Bronchial smooth muscle cell (primary cell): ENCODE measurements at places on chromosomes 5 and 9. TPM values are rescaled to one million over a fixed set of nuclear protein-coding genes. Genes with fewer than 3 reads are reported as not detected.

Gene PAIP1
- 29.0 and 44.8 TPM in 2 replicates for total RNA-seq

Gene TTC23L
- 0.16 and 0.52 TPM in 2 replicates for total RNA-seq

Gene ANGPTL2
- 55.8 and 75.3 TPM in 2 replicates for total RNA-seq

Gene RNF208
- 0.09 and 0.16 TPM in 2 replicates for total RNA-seq

Gene UBLCP1
- total RNA-seq, result 4.9 and 11.2 TPM in 2 replicates

Gene C9orf153
- total RNA-seq, result 0.09 and 0.32 TPM in 2 replicates

Gene SERF1B
- 7.6 and 14.7 TPM in 2 replicates for total RNA-seq

Gene MTMR12
- total RNA-seq, result 9.6 and 10.9 TPM in 2 replicates

Gene BARX1
- not detected in 2 replicates for total RNA-seq

Gene FSD1L
- total RNA-seq, result 3.6 and 4.6 TPM in 2 replicates

Gene IL33
- 79.0 and 83.6 TPM in 2 replicates for total RNA-seq

Gene PCDHB9
- 0.16 and 0.69 TPM in 2 replicates for total RNA-seq

Gene CBY3
- total RNA-seq, result 0.16 TPM in 1 of 2 replicates, not detected in the other

Gene RASGEF1C
- total RNA-seq, result not detected in 2 replicates

Gene PDZD2
- total RNA-seq, result 0.09 and 0.16 TPM in 2 replicates

Gene PCDHB5
- total RNA-seq, result 0.32 and 3.3 TPM in 2 replicates

Gene GZMA
- total RNA-seq, result not detected in 2 replicates

Gene EQTN
- not detected in 2 replicates for total RNA-seq

Gene F12
- total RNA-seq, result 0.34 and 0.63 TPM in 2 replicates

Gene DIRAS2
- total RNA-seq, result under 0.01 and 0.09 TPM in 2 replicates

Gene TYRP1
- total RNA-seq, result not detected in 2 replicates

Gene LCP2
- total RNA-seq, result not detected in 2 replicates

Gene NACC2
- total RNA-seq, result 11.5 and 12.9 TPM in 2 replicates

Gene PCDHGC4
- total RNA-seq, result 3.2 and 3.3 TPM in 2 replicates

Gene SEMA5A
- 6.1 and 9.9 TPM in 2 replicates for total RNA-seq

Gene DYNC2I2
- total RNA-seq, result 27.0 and 31.7 TPM in 2 replicates

Gene PTGER4
- 5.0 and 5.2 TPM in 2 replicates for total RNA-seq

Gene ADCY2
- total RNA-seq, result under 0.01 TPM in 1 of 2 replicates, not detected in the other

Gene GPR150
- total RNA-seq, result under 0.01 and 0.32 TPM in 2 replicates

Gene TMEM203
- 26.8 and 30.9 TPM in 2 replicates for total RNA-seq

Gene OSMR
- 20.1 and 36.3 TPM in 2 replicates for total RNA-seq

Gene GGTA1
- under 0.01 TPM in 1 of 2 replicates, not detected in the other for total RNA-seq

Gene SCGB3A2
- not detected in 2 replicates for total RNA-seq

Gene CAPSL
- not detected in 2 replicates for total RNA-seq

Gene SLC38A9
- 31.1 and 31.6 TPM in 2 replicates for total RNA-seq

Gene PCDHGB3
- total RNA-seq, result 5.1 and 5.4 TPM in 2 replicates

Gene DDX4
- total RNA-seq, result not detected in 2 replicates

Gene GLE1
- total RNA-seq, result 17.5 and 19.4 TPM in 2 replicates

Gene THBS4
- 1.6 and 3.4 TPM in 2 replicates for total RNA-seq

Gene NR2F1-AS1
- 35.8 and 43.1 TPM in 2 replicates for total RNA-seq

Gene PCDHGA1
- 1.3 and 1.9 TPM in 2 replicates for total RNA-seq

Gene INSYN2B
- total RNA-seq, result 2.9 and 3.8 TPM in 2 replicates

Gene MCC
- 50.8 and 64.7 TPM in 2 replicates for total RNA-seq

Gene TRPM6
- under 0.01 TPM in 2 replicates for total RNA-seq

Gene TPPP
- under 0.01 and 0.09 TPM in 2 replicates for total RNA-seq

Gene LYRM7
- 4.8 and 6.9 TPM in 2 replicates for total RNA-seq

Gene ENC1
- 11.7 and 14.5 TPM in 2 replicates for total RNA-seq

Gene UGCG
- 29.1 and 38.0 TPM in 2 replicates for total RNA-seq
